ENCODE measurements at places on chromosomes 3 and 15.

- DNase-seq = peak; percentile 24
Observed at GRCh38 chr15:51830276-51830806, 888 bp downstream of the TMOD3 start.

GRCh38 chr3:197494366-197495058 is 61.3 kb downstream of the BDH1 start:
- no peak for DNase-seq

- no peak for DNase-seq
Observed at GRCh38 chr15:57143511-57144078, 225.2 kb downstream of the TCF12 start.

DNA sequence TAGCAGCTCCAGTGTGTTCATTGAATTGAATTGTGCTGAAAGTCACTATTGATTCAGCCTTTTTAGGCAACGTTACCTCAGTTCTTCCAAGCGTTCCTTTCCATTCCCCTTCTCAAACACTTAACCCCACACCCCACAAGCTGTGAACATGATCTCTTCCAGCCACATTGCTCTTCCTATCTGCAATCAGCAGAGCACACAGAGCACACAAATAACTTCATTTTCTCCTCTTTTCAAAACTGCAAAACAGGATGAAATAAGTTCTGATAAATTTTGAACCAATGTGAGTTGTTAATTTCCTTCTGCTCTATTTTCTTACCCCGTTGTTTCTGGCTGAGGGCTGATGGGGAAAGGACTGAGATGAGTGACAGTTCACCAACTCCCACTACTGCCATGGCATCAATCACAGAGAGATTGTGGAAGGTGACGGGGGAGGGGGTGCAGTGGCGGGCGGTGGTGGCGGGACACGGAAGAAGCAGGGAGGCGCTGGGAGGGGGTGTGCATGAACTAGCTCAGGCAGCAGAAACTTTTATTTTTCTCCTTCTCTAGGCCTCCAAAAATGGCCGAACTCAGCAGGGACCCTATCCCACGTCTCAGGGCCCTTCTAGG is 147.2 kb downstream of the SSR3 start:
- no peak for DNase-seq

- no peak for DNase-seq
Observed at GRCh38 chr3:169545606-169546005, 117.9 kb downstream of the MECOM start.

GRCh38 chr3:8555725-8556472 is 54.3 kb downstream of the LMCD1 start:
- DNase-seq = no peak

DNA sequence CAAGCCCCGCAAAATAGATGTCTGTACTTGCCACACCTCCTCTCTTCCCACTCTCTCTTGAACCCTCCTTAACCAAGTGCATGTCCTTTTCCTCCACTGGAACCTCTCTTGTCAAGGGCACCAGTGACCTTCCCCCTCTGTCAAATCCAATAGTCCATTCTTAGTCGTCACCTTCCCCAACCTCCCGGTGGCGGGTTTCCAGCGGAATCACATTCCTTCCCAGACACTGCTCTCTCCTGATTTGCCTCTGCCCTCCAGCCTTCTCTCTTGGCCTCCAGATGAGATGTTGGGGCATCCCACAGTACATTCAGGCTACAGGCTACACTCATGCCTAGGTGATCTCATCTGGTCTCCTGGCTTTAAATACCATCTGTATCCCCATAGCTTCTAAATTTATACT is 31.1 kb downstream of the SCN5A start:
- no peak for DNase-seq

DNA sequence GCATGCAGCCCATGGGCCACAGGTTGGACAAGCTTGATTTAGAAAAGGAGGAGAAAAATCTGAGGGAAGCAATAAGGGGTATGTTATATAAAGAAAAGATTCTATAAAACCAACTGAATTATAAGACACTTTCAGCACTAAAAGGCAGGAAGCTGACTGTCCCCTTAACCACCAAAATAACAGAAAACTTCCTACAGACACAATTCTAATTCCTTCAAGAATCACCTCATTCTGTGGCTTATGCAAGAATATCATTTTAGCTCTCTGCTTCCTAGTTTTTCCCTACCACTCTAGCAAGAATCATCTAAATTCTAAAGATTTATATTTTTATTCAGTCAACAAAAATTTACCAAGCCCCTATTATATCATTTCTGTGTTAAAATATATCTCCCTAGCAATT is 6.3 kb downstream of the STAG1 start:
- DNase-seq = no peak

- no peak for DNase-seq
Observed at GRCh38 chr3:169542331-169542751, 121.2 kb downstream of the MECOM start.

DNA sequence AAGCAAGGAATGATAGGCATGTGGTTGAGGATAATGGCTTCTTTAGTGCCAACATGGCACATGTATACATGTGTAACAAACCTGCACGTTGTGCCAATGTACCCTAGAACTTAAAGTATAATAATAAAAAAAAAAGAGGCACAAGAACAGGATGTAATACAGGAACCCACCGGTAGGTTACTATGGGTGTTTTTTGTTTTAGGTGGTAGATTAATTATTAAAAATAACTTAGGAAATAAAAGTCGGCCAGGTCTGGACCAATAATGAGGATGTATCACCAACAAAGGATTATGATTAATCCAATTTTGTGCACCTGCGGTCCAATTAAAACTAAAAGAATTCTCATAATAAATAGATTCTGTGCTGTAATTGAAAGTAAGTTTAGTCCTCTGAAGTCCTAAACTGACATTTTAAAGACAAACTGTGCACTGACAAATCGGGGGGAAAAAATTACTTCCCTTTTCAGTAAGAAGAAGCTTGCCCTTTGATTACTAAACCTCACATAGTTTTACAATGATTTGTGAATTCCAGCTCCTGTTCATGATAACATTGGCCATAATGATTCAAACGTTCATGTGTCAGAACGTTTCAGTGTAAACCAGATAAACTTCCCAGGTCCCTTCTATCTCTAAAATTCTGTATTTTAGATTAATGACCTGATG is 62.2 kb downstream of the CASR start:
- DNase-seq = no peak

- no peak for DNase-seq
Observed at GRCh38 chr15:91694831-91695210, 158.7 kb upstream of the SLCO3A1 start.

- DNase-seq = no peak
Observed at GRCh38 chr3:56971816-56972215, 88.6 kb upstream of the SPATA12 start.

- no peak for DNase-seq
Observed at GRCh38 chr3:184498986-184499606, 62.5 kb upstream of the EPHB3 start.

GRCh38 chr15:58167095-58167691 is 29.0 kb downstream of the AQP9 start:
- DNase-seq = peak; percentile 17

DNA sequence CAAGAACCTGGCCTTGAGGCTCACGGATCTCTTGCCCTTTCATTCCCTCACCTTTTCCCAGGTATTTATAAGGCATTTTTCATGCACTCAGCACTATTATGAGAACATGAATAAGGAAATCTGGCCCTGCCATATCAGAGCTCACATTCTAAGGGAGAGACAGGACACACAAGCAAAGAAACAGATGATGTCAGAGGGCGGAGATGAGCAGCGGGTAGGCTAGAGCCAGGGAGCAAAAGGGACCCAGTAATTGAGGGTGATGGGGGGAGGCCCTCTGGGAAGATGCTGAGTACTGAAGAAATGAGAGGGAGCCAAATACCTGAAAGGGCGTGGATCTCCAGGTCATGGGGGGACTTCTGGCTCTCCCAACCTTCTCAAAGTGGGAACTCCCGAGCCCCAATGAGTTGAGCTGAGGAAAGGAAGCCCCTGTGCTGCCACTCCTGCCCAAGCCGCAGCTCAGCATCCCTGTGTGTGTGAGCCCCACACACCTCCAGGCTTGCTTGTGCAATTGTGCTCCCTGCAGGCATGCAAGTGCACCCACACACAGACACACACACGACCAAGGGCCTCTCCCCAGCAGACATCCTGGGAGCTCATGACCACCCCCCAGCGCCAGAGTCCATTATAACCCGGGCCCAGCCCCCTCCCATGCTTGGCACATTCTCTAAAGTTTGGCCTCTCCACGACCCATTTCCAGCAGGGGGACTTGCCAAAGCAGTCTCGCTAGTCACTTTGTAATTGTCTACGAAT is 81.4 kb upstream of the PXYLP1 start:
- no peak for DNase-seq

All from GM10248 (cell line).